ENCODE measurements at places on chromosomes 2 and 18. TPM values are rescaled to one million over a fixed set of nuclear protein-coding genes. Genes with fewer than 3 reads are reported as not detected.

The GREB1 gene
- total RNA-seq = 0.51 TPM

The TDRD15 gene
- total RNA-seq = not detected

The SLC14A1 gene
- total RNA-seq = 31.0 TPM

The AGXT gene
- not detected for total RNA-seq

The POLR1A gene
- 9.2 TPM for total RNA-seq

The GNAL gene
- total RNA-seq = 0.77 TPM

The BCL11A gene
- total RNA-seq = under 0.01 TPM

The CD8B gene
- total RNA-seq = not detected

The ARHGAP15 gene
- not detected for total RNA-seq

The FAM237A gene
- not detected for total RNA-seq

The DSG2 gene
- 0.33 TPM for total RNA-seq

The FAM161A gene
- total RNA-seq = 2.6 TPM

The SDC1 gene
- 56.8 TPM for total RNA-seq

The YES1 gene
- total RNA-seq = 49.5 TPM

The VAMP5 gene
- total RNA-seq = 69.5 TPM

The LOXHD1 gene
- not detected for total RNA-seq

The NYAP2 gene
- not detected for total RNA-seq

The MCFD2 gene
- total RNA-seq = 151 TPM

The GAREM2 gene
- total RNA-seq = 0.66 TPM

The SERPINB10 gene
- not detected for total RNA-seq

The KYNU gene
- total RNA-seq = 1.5 TPM

The G6PC2 gene
- total RNA-seq = not detected

The GALNT1 gene
- 36.7 TPM for total RNA-seq
